Cortex of kidney (tissue), 1 donor: ENCODE measurements at places on chromosomes 12 and 14.

DNA sequence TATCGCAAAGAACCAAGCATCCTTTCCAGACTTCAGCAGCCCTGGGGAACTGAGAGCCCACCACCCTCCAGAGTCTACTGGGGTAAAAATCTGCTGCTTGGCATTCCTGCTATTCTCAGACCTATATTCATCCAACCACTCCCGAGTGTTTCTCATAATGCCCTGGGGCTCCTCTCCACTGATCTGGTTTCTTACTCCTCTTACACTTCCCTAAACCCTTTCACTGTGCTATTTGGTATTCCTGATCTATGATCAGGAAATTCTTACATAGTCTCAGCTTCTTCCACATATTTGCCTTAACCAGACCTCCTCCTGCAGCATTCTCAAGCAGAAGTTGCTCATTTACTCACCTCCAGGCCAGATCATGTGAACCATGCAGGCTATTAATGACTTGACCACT, 82.4 kb downstream of the SYT10 start:
- no peak for DNase-seq

GRCh38 chr12:65817866-65818265, 6.4 kb upstream of the HMGA2 start:
- DNase-seq, result no peak

GRCh38 chr14:63262446-63262845, 56.3 kb downstream of the GPHB5 start:
- DNase-seq, result no peak

GRCh38 chr14:92601131-92601710, 87.6 kb downstream of the RIN3 start:
- DNase-seq, result no peak

DNA sequence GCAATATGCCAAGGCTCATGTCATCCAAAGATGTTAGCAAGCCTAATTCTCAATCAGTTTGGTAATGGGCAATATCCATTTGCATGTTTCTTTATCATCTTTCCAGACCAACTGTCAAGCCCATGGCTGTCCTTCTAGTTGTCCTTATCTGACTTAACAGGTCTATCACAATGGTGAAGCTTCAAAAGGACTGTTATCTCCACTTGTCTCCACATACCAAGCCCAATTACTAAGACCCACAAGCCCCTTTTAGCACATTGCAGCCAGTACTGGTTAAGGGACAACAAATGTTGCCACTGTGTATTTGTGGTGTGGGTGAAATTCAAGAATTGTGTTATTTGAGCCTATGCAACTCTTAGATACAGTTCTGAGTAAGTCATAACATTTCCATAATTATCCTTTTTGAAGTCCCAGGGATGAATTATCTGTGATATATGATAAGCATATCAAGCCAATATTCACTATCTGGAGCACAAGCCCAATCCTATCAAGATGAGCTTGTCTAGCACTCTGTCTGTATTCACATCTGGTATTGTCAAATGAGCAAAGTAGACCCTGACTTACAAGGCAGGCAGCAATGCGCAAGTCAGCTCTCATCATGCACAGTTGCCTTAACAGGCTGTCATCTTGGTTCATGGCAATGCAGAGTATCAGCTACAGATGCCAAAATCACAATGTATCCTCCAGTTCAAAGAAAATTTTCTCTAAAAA, 19.3 kb upstream of the ST8SIA1 start:
- DNase-seq, result no peak

- DNase-seq, result no peak
Measured at GRCh38 chr14:26070443-26070842, 527.4 kb downstream of the NOVA1 start.

- DNase-seq, result no peak
Measured at GRCh38 chr12:117039891-117040309, 59.3 kb downstream of the TESC start.

DNA sequence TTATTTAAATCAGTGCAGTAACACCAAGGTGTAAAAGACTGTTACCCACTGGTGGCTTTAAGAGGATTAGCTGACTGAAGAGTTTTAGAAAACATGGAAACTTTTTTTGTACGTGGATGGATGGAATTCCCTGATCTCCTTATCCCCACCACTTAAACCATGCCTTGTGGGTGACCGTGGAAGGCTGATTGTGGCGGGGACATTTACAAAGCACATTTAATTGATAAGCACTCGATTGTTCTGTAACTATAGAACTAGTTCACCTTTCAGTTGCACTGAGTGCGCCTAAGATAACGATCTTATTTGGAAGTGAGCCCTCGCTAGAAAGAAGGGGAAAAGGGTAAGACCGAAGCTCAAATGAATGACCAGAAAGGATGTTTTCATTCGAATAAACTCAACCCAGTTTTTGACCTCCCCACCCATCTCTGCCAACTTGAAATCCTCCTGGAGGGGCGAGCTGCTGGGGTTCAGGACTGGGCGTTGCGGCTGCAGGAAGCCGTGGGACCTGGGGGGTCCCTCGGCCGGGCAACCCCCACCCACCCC, 688 bp upstream of the RASSF3 start:
- DNase-seq, result no peak

DNA sequence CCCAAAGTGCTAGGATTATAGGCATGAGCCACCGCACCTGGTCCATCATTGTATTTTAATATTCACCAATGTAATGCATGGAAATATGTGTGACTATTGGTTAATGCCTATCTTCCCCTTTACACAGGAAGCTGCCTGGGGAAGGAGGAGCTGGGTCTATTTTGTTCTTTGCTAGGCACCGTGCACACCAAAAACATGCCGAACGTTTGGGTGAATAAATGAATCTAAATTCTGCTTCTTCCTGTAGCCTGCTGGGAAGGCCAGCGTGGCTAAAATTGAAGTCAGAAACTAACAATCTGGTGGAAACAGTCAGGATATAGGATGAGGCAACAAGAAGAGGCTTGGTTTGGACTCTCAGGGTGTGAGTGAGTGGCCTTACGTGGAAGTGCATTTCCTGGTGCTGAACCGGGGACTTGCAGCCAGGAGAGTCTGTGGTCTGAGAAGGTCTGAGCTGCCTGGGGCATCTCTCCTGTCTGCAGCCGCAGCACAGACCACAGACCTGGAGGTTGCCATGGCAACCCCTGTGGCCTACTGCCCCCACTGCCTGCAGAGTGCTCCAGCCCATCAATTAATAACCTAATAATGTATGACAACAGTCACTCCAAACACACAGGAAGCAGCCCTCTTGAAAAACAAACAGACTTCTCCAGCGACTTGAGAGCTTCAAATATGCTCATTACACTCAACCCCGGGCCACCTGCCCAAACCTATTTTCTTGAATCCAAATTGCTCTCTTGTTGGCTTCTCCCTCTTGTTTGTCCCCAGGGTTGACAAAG, 5.5 kb upstream of the GPR68 start:
- DNase-seq, result no peak

DNA sequence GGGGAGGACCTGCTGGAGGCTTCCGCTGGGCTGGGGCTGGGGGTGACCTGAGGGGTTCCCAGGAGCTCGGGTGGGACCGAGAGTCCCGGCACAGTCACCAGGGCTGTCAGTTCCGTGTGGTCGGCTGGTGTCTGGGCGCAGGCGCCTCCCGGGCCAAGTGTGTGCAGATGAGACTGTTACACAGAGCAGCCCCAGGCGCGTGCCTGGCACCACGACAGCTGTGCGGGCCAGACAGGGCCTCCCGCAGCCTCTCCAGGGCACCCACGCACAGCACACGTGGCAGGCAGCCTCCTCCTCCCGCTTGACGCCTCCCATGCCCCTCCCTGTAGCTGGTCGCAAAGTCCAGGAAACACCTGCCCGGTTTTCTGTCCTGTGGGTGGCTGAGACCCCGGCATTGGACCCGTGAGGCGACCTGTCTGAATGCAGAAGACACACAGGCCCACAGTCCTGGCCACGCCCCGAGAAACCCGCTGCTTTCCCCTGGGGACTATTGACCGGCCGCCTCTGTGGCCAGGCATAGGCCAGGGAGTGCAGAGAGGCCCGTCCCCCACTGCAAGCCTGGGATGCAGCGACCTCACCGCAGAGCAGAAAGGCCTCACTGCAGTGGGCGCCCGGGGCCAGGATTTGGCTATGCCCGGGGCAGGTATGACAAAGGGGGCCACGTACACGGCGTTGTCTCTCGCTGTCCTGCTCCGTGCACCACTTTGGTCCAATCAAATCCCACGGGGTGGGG, 12.1 kb upstream of the GALNT9 start:
- DNase-seq, result no peak

GRCh38 chr12:1131811-1132224, 140.8 kb downstream of the ERC1 start:
- DNase-seq, result no peak

DNA sequence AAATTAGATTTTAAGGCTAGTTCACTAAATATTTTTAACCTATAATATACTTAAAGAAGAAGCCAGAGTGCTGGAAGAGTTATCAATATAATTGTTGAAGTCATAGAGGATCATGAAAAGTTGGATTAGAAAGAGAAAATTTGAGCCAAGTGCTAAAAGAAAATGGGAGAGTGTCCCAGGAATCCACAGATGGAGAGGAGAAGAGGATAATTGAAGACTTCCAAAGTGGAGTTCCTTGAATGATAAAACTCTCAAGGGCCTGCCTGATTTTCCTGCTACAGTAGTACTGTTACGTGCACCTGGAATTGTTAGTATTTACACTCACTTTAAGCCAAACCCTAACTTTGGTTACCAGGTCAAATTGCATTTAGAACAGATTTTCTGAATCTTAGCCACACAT, 113.2 kb downstream of the MSRB3 start:
- no peak for DNase-seq

DNA sequence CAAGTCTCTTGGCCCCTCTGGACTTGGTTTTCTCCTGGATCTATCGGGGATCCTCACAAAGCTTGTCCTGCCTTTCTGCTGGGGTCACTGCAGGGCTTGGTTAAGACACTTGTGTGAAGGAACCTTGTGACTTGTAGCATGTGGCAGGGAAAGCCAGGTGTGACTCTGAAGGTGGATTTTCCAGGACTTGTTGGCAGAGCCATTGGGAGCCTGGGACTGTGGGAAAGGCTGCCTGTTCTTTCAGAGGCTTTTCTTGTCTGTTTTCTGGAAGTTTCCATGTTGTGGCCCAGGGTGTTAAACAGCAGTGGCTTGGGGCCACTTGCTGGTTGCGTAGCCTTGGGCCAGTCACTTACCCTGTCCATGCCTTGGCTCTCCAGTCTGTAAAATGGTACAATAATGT, 12.6 kb downstream of the KMT5A start:
- no peak for DNase-seq

DNA sequence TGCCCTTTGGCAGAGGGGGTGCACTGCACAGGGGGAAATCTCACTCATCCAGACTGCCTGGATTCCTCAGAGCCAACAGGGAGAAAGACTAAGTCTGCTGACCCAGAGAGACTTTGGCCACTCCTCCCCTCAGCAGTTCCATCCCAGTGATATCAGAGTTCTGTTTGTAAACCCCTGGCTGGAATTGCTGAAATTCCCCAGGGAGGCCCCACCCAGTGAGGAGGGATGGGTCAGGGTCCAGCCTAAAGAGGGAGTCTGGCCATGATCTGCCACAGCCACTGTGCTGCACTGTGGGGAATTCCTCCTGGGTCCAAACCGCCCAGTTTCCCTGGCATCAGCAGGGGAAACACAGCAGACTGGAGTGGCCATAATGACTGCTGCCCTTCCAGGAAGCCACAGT, 54.9 kb upstream of the USP15 start:
- no peak for DNase-seq

GRCh38 chr12:21773263-21773741, 1.2 kb downstream of the KCNJ8 start:
- no peak for DNase-seq

DNA sequence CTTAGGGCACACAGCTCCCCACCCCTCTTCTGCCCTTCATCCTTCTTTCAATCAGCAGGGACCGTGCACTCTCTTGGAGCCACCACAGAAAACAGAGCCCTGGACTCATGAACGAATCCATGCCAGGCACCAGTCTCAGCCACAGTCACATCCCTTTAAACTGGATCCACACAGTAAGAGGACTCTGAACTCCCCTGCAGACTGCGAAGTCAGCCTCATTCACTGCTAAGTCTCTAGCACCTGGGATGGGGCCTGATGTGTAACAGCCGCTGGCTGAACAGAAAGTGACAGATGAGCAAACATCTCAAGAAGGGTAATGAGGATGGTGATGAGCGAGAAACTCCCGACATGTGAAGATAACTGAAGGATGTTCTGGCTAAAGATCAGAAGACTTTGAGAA, 45.8 kb upstream of the IQSEC3 start:
- DNase-seq, result no peak

DNA sequence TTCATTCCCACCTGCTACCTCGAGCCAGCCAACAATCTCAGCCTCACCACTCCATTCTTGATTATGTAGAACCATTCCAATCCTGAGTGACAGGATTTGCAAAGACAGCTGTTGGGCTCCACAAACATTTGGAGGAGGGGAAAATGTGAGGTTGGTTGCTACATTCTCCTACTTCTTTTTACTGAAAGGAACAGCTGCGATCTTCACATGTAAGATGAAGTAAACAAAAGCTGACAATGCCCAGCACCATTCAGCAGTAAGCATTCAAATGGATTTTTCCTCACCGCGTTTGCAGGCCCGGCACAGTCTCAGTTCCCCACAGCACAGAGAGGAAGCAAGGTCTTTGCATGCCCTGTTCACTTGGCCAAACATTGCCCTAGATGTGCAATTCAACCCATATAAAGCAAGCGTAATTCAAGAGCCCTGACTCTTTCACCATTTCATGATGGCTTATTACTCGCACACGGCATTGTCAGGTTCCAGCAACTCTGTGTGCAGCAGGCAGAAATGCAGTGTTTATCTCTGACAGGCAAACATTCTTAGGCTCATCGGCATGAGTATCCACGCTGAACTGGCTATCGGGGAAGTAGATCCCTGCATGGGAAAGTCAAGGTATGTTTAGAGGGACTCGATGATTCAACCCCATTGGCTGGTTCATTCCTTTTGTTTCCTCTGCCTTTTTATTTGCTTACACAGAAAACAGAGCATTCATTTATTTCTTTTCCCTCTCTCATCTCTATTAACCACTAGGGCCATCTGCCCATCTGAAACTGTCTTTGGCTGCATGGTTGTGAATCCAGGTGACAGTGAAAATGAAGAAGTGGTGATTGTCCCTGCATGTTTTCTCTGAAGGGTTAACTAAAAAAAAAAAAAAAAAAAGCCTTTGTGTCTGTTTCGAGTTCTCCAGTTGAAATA, 236.1 kb upstream of the PLEKHG7 start:
- no peak for DNase-seq

DNA sequence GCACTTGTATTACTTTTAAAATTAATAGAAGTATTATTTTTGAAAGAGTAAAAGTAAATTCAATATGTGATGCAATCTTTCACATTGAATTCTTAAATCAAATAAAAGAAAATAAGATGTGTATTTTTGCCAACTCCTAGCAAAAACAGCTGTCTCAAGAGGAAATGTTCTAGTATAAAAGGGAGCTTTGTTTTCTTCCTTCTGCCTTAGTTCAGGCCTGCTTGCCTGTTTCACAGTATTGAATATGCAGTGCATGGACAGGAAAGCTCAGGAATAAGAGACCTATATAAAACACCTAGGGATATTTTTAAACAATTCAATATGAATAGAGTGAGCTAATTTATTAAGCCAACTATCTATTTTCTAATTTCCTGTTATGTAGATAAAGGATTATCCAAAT, 294.8 kb upstream of the G2E3 start:
- DNase-seq, result no peak

GRCh38 chr12:129101816-129102215, 248.5 kb downstream of the GLT1D1 start:
- DNase-seq, result no peak

GRCh38 chr14:21084998-21085853, 13.2 kb downstream of the ZNF219 start:
- no peak for DNase-seq
